Activated naive CD4-positive, alpha-beta T cell treated with anti-CD3 and anti-CD28 coated beads, Interleukin-2, amount 50 U/mL, for 72 hours (primary cell): ENCODE measurements at places on chromosomes 13 and 19. TPM values are rescaled to one million over a fixed set of nuclear protein-coding genes. Genes with fewer than 3 reads are reported as not detected.

DNA sequence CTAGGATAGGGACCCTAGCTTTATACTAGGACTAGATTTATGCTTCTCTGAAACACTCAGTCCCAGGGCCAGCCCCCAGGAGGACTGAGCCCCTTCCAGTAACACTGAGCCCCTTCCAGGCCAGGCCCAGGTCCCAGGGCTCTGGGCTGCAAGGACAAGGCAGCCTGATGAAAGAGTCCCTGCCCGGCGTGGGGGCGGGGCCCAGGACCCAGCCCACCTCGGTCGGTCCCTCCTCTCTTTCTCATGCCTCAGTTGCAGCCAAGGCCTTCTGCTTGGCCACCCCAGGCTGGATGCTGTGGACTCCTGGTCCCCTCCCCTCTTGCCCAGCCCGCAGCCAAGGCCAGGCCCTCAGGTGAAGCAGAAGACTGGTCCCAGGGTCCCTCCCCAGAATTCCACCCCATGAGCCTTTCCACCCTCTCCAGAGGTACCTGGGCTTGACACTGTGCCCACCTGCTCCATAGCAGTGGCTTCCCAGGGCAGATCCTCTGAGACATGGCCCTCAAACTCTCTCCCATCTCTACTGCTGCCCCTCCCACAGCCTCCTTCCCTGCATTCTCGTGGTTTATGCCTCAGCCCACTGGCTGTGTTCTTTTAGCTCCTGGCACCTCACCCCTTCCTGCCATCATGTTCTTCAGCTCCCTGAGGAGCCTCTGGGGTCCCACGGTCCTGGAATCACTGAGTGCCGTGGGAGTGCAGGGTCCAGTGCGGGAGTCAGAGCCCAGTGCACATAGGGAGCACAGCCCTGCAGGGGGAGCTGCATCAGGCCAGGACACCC is 53.6 kb upstream of the C1QTNF9B start:
- DNase-seq: no peak

GRCh38 chr13:112978561-112979405 is 9.8 kb downstream of the MCF2L start:
- no peak for DNase-seq

Gene C5AR1
- total RNA-seq: 1.3 TPM

DNA sequence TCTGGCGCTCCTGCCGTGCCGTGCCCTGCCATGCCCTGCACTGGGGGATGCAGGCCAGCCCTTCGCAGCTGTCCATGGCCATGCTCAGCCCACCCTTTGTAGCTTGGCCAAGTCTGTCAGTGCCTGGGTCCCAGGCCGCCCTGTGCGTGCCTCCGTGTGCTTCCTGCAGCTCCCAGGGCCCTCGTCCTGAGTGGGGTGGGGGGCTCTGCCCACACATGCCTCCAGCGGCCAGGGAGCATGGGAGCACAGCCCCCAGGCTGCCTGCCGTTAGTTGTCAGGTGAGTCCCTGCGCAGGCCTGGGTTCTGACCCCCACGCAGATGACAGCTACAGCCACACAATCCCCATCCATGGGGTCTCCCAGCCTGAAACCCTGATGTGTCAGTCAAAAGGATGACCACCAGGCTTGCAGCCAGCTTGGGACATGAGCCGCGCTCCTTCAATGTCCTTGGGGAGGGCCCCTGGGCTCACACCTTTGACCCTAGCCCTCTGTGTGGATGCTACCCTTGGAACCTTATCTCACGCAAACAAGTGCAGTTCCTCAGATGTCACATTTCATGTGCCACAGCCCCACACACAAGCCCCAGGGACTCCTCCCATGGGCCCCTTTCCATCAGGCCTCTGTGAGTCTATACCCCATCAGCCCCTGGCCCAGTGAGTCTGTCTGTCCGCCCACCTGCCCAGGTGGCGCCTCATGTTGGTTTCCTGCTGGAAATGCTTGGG is 24.5 kb downstream of the TMED1 start:
- no peak for DNase-seq

DNA sequence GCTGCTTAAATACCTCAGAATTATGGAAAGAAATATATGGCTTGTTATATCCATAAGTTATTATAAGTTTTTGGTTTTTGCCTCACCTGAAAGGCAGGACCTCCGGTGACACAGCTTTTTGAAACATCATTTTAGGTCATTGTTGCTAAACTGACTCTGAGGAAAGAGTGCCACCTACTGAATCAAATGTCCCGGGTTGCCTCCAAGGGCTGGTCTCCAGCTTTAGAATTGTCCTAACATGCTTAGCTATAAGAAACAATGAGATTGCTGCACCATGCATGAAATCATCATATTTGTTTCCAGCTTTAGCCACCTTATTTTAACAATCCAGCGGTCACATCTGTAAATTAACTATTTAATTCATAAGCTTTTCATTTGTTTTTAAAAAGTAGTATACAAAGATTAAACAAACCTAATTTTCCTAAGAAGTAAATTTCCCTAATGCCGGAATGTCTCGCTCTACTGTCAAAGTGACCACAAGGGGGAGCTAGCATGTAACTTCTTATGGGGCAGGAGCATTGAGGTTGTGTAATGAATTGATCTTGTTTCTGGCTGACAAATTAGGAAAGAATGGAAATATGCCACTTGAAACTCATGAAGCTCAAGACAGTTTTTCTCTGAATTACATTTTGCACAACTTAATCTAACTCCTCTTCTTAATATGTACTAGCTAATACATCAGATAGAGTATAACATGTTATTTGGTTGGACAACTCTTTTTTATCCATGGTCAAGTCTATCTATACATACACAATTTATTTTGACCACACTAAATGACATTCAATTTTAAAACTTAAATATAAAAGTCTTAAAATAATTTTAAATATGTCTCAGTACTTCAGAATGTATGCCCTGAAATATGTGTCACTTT is 6.7 kb upstream of the PCDH17 start:
- no peak for DNase-seq

Gene LPAR2
- total RNA-seq: 122 TPM

GRCh38 chr19:6806488-6806887 is 34.0 kb downstream of the VAV1 start:
- DNase-seq: no peak

Gene KIR2DL4
- 0.25 TPM for total RNA-seq

- DNase-seq: no peak
These were observed 390.9 kb upstream of the SGCG start for GRCh38 chr13:22789916-22790315.

GRCh38 chr19:4748589-4748988 is 24.9 kb upstream of the DPP9 start:
- DNase-seq: no peak

Gene IGFL1
- not detected for total RNA-seq

GRCh38 chr19:17116996-17117702 is 41.6 kb downstream of the MYO9B start:
- no peak for DNase-seq

DNA sequence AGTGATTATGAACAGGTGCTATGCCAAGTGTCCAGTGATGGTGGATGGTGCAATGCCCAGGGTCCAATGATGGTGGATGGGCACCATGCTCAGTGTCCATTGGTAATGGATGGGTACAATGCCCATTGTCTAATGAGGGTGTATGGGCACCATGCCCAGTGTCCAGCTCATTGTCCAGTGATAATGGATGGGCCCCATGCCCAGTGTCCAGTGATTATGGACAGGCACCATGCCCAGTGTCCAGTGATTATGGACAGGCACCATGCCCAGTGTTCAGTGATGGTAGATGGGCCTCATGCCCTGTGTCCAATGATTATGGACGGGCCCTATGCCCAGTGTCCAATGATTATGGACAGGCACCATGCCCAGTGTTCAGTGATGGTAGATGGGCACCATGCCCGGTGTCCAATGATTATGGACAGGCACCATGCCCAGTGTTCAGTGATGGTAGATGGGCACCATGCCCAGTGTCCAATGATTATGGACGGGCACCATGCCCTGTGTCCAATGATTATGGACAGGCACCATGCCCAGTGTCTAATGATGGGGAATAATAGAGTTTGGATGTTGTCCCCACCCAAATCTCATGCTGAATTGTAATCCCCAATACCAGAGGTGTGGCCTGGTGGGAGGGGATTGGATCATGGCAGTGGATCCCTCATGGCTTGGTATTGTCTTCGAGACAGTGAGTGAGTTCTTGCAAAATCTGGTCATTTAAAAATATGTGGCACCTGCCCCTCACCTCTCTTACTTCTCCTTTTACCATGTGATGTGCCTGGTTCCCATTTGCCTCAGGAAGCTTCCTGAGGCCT is 87.8 kb downstream of the ANKRD10 start:
- no peak for DNase-seq

DNA sequence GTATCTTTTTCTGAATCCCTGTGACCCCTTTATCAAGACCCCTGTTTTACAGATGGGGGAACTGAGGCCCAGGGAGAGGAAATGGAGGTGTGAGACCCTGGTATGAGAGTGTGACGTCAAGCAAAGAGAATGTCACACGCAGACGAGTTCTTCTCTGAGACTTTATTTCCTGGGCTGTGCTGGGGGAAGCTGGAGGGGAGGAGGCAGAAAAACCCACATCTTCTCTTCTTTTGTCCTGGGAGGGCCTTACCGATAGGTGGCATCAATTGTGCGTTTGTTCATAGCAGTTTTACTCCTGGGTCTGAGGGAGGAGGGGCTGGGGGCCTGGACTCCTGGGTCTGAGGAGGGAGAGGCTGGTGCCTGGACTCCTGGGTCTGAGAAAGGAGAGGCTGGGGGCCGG is 4.9 kb upstream of the KLK15 start:
- DNase-seq: no peak

GRCh38 chr13:23959231-23959862 is 62.0 kb upstream of the C1QTNF9B start:
- DNase-seq: no peak

DNA sequence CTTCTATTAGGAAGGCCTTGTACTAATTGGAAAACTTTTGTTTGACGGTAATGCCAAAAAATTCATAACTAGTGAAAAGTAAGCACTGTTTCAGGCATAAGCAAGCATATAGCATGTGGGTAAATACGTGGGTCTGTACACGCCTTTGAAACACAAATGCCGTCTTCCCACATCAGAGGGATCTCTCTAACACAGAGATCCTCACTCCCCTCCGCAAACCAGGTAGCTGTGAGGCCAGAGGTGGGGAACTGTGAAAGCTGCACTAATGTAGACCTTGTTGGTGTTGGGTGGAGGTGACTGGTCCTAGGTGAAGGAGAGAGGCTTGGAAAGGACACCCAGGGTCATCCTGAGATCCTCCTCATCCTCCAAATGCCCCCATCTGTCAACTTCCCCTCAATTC is 16.0 kb upstream of the POU2F2 start:
- DNase-seq: no peak

DNA sequence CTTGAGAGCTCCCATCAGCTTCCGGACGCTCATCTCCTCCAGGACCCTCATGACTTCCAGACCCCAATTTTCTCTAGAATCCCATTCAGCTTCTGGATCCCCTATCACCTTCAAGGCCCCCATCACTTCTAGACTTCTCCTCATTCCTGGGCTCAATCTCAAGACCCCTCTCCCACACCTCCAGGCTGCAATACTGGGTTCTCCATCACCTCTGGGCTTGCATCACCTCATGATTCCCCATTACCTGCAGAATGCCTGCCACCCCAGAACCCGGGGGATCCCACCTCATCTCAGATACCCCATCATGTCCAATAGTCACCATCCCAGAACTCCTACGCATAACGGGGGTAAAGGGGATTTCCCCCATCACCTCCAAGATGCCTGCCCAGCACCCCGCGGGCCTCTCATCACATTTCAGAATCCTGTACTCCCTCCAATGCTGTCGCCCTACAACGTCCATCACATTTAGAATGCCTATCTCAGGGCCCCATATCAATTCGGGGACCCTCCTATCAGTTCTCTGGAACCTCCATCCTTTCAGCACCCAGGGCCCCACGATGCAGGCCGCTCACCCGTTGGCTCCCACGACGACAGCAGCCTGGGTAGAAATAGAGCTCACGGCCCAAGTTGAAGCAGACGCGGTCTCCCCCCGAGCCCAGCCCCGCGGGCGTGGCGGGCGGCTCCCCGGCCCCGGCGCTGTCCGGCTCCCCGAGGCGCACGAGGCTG is 738 bp downstream of the DMWD start:
- DNase-seq: no peak

GRCh38 chr13:109815651-109816050 is 29.3 kb upstream of the IRS2 start:
- DNase-seq: no peak

DNA sequence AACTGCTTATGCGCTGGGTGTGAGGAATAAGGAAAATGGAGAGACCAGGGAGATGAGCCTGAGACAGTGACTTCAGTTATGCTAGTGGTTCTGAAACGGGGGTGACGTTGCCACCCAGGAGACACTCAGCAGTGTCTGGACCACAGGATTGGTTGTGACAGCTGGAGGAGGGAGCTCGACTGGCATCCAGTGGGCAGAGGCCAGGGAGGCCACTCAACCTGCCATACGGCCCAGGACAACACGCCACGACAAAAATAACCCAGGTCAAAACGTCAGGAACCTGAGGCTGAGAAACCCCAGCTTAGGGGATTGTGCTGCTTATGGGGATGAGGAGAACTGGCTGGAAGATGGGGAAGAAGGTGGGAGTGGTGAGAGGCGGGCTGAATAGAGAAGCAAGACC is 10.4 kb downstream of the ZSCAN5A start:
- no peak for DNase-seq

- DNase-seq: no peak
These were observed 1.9 kb upstream of the SUGT1 start for GRCh38 chr13:52650731-52651130.
